GM12878 (cell line): ENCODE measurements at places on chromosomes 7 and 10. TPM values are rescaled to one million over a fixed set of nuclear protein-coding genes. Genes with fewer than 3 reads are reported as not detected.

- H3K4me1 ChIP-seq = no peaks in the 10 kb centered on the region
- no peak overlapping the region for H3K27ac ChIP-seq
- no peak for DNase-seq
- H3K27me3 ChIP-seq = no peaks in the 10 kb centered on the region; the same call in 1 of the 2 replicates
- H3K4me3 ChIP-seq = no peak overlapping the region
These were observed 36.7 kb downstream of the SPAM1 start for GRCh38 chr7:123961771-123962170.

- no peak overlapping the region for H3K4me3 ChIP-seq
- no peak for DNase-seq
- H3K27ac ChIP-seq = no peak overlapping the region
- H3K4me1 ChIP-seq = peaks cover 7% of the 10 kb centered on the region
- H3K27me3 ChIP-seq = no peaks in the 10 kb centered on the region
- H3K36me3 ChIP-seq = no peaks in the 10 kb centered on the region
These were observed 97.9 kb downstream of the ZNF92 start for GRCh38 chr7:65471587-65471986.

- no peaks in the 10 kb centered on the region for H3K36me3 ChIP-seq
- H3K4me3 ChIP-seq = no peak overlapping the region
- no peaks in the 10 kb centered on the region for H3K27me3 ChIP-seq
- no peaks in the 10 kb centered on the region for H3K4me1 ChIP-seq
These were observed 50.5 kb upstream of the STARD3NL start for GRCh38 chr7:38127216-38128207.

DNA sequence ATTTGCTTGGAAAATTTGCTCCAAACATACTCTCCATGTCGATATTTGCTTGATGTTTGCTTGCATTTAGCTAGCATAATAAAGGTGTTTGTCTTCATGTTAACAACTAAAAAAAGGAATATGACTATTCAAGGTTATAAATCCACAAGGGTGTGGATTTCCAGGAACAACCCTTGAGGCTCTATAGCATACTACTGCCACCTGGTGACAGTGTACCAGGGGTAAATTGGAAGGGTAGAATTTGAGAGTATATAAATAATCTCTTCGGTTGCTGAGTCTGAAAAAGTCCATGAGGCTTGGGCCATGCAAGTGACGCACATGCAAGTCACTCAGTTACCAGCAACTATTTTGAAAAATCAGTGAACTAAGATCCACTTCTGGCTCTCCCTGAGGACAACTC lies 68.4 kb downstream of the SLIT1 start:
- no peak overlapping the region for H3K4me3 ChIP-seq
- DNase-seq = no peak
- H3K4me1 ChIP-seq = no peaks in the 10 kb centered on the region
- H3K27me3 ChIP-seq = no peaks in the 10 kb centered on the region; the same call in 1 of the 2 replicates
- no peaks in the 10 kb centered on the region for H3K36me3 ChIP-seq

DNA sequence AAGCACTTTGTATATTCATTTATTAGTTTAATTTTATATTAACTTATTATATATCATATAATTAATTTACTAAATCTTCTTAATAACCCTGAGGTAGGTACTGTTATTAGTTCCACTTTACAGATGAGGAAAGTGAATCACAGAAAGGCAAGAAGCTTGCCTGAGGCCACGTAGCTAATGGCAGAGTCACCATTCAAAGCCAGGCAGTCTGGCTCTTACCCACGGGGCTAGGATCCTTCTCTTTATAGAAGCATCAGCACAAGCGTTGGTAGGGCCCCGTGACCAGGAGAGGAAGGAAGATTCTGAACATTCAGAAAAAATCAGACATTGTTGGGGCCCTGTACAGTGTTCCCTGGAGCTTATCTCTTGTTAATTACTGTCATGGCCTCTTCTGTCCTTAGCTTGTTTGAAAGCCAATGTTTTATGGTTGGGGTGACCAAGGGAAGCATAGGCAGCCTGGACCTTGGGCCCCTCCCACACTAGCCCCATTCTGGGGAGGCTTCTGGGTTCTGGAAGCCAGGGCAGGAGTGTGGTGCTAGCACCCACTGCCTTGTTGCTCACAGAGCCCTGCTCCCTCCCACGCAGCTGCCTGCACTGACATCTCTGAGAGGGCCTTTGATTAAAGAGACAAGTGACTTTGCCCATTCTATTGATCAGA lies 31.1 kb upstream of the SLF2 start:
- no peak overlapping the region for H3K27ac ChIP-seq
- no peak for DNase-seq
- no peaks in the 10 kb centered on the region for H3K4me1 ChIP-seq
- H3K4me3 ChIP-seq = no peak overlapping the region
- no peaks in the 10 kb centered on the region; the same call in 1 of the 2 replicates for H3K27me3 ChIP-seq
- no peaks in the 10 kb centered on the region for H3K36me3 ChIP-seq

DNA sequence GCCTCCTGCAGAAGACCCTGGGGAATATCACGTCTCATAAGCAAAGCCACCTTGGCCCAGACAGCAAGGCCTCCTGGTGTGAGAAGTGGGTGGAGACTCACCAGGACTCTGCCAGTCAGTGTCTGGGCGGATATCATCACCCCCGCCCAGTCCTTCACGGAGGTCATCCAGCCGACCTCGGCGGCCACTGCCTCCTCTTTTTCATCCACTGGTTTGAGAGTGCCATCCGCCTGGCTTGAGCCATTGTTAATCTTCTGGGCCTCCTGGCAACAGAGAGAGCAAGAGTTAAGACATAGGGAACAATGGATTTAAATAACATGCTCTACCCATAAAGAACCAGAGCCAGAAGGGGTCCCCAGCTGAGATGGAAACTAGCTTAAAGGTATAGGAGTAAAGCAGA lies 233.8 kb downstream of the KCNMA1 start:
- H3K4me3 ChIP-seq = no peak overlapping the region
- H3K27me3 ChIP-seq = no peaks in the 10 kb centered on the region
- H3K4me1 ChIP-seq = no peaks in the 10 kb centered on the region; the same call in 1 of the 2 replicates
- no peak for DNase-seq

DNA sequence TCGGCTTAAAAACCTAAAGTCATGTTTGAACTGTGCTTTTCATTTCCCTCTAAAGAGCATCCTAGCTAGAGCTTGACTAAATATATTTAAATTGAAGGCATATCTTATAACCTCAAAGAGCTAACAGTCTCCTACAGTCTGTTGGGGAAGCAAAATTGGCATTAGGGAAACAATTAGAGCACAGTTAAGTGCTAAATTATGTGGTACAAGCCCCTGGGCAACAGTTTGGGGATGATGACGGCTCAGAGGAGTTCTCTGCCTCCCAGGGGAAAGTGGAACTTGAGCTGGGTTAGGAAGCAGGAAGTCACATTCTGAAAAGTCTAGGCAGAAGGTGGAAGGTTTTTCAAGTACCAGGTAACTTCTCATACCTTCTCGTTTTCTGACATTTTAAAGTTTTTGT lies 18.6 kb upstream of the GOT1 start:
- H3K4me3 ChIP-seq = no peak overlapping the region

DNA sequence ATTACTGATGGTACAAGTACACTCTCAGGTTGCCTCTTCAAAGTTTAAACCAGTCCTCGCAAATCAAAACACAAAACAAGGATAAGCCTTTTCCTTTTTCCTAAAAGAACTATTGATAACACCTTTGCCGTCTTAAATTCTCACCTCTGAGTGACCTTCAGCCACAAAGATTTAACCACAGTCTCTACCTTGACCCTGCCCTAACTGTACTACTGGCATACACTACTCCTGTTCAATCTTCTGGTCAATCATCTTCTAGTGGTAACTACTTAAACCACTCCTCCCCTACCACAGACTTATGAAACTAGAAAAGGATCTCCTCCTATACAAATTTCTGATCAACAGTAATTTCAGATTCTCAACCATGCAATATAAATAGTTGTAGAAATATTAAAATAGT lies 15.1 kb downstream of the UPF2 start:
- DNase-seq = no peak
- no peak overlapping the region for H3K27ac ChIP-seq
- H3K4me3 ChIP-seq = no peak overlapping the region
- no peaks in the 10 kb centered on the region for H3K27me3 ChIP-seq
- H3K4me1 ChIP-seq = peaks cover 17% of the 10 kb centered on the region

- H3K27me3 ChIP-seq = no peaks in the 10 kb centered on the region
- H3K27ac ChIP-seq = no peak overlapping the region
- H3K4me1 ChIP-seq = peaks cover 4% of the 10 kb centered on the region
- DNase-seq = peak; percentile 53
These were observed 124.9 kb downstream of the DLG5 start for GRCh38 chr10:77801474-77802161.

- no peak overlapping the region for H3K27ac ChIP-seq
- DNase-seq = no peak
- H3K27me3 ChIP-seq = peaks cover 23% of the 10 kb centered on the region
- H3K36me3 ChIP-seq = no peaks in the 10 kb centered on the region; the same call in 1 of the 2 replicates
These were observed 7.5 kb upstream of the EBF3 start for GRCh38 chr10:129971381-129972144.

GRCh38 chr7:86012971-86013370 lies 630.7 kb upstream of the GRM3 start:
- no peaks in the 10 kb centered on the region for H3K36me3 ChIP-seq
- no peaks in the 10 kb centered on the region for H3K4me1 ChIP-seq
- DNase-seq = no peak
- no peak overlapping the region for H3K27ac ChIP-seq

- no peak overlapping the region for H3K27ac ChIP-seq
- H3K4me1 ChIP-seq = no peaks in the 10 kb centered on the region
- DNase-seq = no peak
- H3K4me3 ChIP-seq = no peak overlapping the region
These were observed 15.0 kb downstream of the TNKS2 start for GRCh38 chr10:91813251-91813650.

DNA sequence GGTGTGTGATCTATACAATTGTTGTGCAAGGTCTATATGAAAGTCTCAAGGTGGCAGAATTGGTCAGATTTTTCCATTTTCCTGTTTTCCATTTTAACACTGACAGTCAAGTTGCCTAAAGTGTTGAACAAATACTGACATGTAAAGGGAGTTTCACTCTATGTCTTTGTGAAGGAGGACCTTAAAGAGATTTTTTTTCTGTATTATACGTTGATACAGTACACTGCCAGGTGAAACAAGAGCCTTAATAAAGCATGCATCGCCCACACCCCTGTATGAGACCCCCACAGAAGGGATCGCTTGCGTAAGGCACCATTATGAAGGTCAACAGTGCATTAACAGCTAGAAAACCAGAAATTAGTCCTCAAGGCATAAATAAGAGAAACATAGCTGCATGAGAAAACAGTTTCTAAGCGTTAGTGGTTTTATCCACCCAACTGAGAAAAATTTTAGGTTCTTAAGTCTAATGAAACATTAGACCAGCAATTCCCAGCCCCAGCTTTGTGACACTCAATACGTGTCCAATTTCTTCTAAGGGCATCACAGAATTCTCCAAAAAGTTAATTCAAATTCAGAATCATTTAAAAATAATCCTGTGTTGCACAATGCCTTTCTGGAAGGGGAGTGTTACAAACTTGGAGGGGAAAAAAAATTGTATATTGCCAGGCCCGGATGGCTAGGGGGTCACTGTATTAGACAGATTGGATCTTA lies 6.9 kb downstream of the KLF6 start:
- peaks cover 46% of the 10 kb centered on the region for H3K36me3 ChIP-seq
- H3K27ac ChIP-seq = no peak overlapping the region
- peak overlapping the region; percentile 3; the same call in 1 of the 2 replicates for H3K4me3 ChIP-seq

DNA sequence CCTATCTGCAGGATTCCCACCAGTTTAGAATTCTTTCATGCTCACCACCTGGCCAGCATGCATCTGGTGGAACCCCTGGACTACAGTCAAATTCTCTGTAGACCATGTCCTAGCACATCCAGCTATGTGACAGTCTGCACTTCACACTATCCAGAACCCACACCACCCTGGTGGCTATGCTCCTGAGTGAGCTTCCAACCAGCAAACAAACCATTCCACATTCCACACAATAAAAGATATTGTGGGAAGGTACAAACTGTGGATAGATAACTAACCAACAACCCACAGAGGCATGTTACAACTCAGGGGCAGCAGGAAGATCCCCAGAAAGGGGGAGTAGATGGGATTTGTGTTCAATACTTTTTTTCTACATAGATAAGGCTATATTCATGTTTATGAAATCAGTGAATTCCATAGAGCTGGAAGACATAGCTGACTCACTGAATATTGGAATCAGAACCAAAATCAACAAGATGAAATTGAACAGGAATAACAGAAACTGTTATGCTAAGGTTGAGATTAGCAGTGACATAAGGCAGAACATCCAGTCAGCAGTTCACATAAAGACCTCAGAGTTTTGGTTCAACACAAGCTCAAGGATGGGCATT lies 72.5 kb downstream of the LRRC17 start:
- H3K4me3 ChIP-seq = no peak overlapping the region
- no peaks in the 10 kb centered on the region; the same call in 1 of the 2 replicates for H3K27me3 ChIP-seq
- H3K4me1 ChIP-seq = no peaks in the 10 kb centered on the region
- no peak overlapping the region for H3K27ac ChIP-seq

DNA sequence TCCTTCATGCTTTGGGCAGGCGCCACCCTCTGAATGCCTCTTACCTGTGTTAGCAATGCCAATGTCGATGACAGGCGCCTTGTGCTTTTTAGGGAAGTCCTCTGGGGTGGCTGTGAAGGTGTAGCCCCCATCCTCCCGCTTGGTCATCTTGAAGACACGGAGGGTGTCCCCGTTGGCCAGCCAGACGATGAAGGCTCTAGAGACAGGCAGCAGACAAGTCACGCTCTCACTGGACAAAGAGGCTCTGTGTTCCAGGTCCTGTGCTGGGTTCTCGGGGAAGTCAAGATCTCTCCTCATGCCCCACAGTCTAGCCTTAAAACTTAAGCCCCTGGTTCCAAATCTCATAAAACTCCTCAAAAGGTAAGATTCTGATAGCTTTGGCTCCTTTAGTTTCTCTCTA lies 5.1 kb downstream of the TBL2 start:
- no peak overlapping the region for H3K4me3 ChIP-seq
- H3K27ac ChIP-seq = no peak overlapping the region
- H3K4me1 ChIP-seq = peaks cover 8% of the 10 kb centered on the region
- no peak for DNase-seq
- H3K27me3 ChIP-seq = no peaks in the 10 kb centered on the region

DNA sequence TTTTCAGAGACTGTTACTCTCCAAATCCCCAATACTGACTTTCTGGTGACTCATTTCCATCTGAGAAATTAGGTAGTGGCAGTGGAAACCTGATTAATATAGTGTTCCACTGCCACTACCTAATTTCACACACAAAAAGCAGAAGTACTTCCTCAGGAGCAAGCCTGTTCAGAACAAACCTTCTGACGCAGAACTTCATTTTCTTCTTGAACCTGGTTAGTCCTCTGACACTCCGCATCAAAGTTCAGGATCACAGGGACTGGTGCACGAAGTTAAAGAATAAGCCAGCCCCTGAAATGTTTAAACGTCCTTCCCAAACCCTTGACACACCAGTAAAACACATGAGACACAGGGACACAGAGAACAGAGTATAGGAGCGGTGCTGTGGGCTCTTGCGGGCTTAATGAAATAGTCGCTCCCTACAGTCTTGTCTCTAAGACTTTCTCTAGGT lies 4.4 kb downstream of the WDR91 start:
- DNase-seq = peak; percentile 72
- H3K4me3 ChIP-seq = peak overlapping the region; percentile 99
- peaks cover 44% of the 10 kb centered on the region for H3K4me1 ChIP-seq
- H3K27ac ChIP-seq = peak overlapping the region; percentile 92
- H3K27me3 ChIP-seq = no peaks in the 10 kb centered on the region

Gene ELOVL3
- not detected in 2 replicates for total RNA-seq

Gene DNAJC2
- 32.4 and 34.2 TPM in 2 replicates for total RNA-seq

Gene SPDYE5
- total RNA-seq = not detected in 2 replicates
